ENCODE measurements at places on chromosomes 3 and 15. TPM values are rescaled to one million over a fixed set of nuclear protein-coding genes. Genes with fewer than 3 reads are reported as not detected.

The RBPMS2 gene
- 255 TPM for total RNA-seq

The ITIH3 gene
- 0.43 TPM for total RNA-seq

The SYNM gene
- total RNA-seq, result 311 TPM

The BTLA gene
- total RNA-seq, result 0.14 TPM

The DCLK3 gene
- 0.41 TPM for total RNA-seq

Measured in Right ventricle myocardium inferior (tissue), 1 donor.